ENCODE measurements at places on chromosomes 2 and 18. TPM values are rescaled to one million over a fixed set of nuclear protein-coding genes. Genes with fewer than 3 reads are reported as not detected.

The PRPF40A gene
- total RNA-seq = 98.7 TPM

The PDE1A gene
- 34.4 TPM for total RNA-seq

The UNC80 gene
- 26.5 TPM for total RNA-seq

The MRO gene
- total RNA-seq = 1.6 TPM

The BMP10 gene
- total RNA-seq = not detected

The SETBP1 gene
- total RNA-seq = 42.0 TPM

The SMCHD1 gene
- total RNA-seq = 144 TPM

The LYPD6B gene
- 5.8 TPM for total RNA-seq

The REG3G gene
- total RNA-seq = not detected

The AQP12B gene
- total RNA-seq = not detected

The SERPINB8 gene
- total RNA-seq = 2.1 TPM

The FOXI3 gene
- total RNA-seq = not detected

The CYP27A1 gene
- 5.8 TPM for total RNA-seq

The ANKRD53 gene
- 0.92 TPM for total RNA-seq

The GPR35 gene
- 0.46 TPM for total RNA-seq

The MBOAT2 gene
- total RNA-seq = 114 TPM

The PTPRN gene
- total RNA-seq = 66.9 TPM

The CHST10 gene
- total RNA-seq = 44.5 TPM

The TMEM214 gene
- total RNA-seq = 14.5 TPM

The SERPINB2 gene
- 0.23 TPM for total RNA-seq

The MTCL1 gene
- total RNA-seq = 18.5 TPM

The SLC35F5 gene
- total RNA-seq = 131 TPM

The MYO5B gene
- 6.5 TPM for total RNA-seq

The ZC3H15 gene
- 78.2 TPM for total RNA-seq

The B3GNT7 gene
- total RNA-seq = 9.0 TPM

The TRIM43 gene
- not detected for total RNA-seq

The C2orf81 gene
- total RNA-seq = 0.92 TPM

The SERPINB11 gene
- total RNA-seq = not detected

The CBLN2 gene
- total RNA-seq = 127 TPM

The CFC1B gene
- total RNA-seq = not detected

The LYG1 gene
- 0.46 TPM for total RNA-seq

The DPY30 gene
- total RNA-seq = 72.7 TPM

The ID2 gene
- 180 TPM for total RNA-seq

The HNRNPA3 gene
- total RNA-seq = 92.7 TPM

The FBXO48 gene
- 1.4 TPM for total RNA-seq

The ASB18 gene
- 1.6 TPM for total RNA-seq

The SPP2 gene
- not detected for total RNA-seq

The SLC9A4 gene
- total RNA-seq = 0.69 TPM

The GYPC gene
- total RNA-seq = 25.4 TPM

The ANKRD29 gene
- 11.3 TPM for total RNA-seq

The C1QL2 gene
- 2.3 TPM for total RNA-seq

The OTX1 gene
- total RNA-seq = 2.8 TPM

The KATNAL2 gene
- 5.8 TPM for total RNA-seq

The ZCCHC2 gene
- total RNA-seq = 15.5 TPM

The MDH1B gene
- total RNA-seq = 13.4 TPM

The SCN7A gene
- 19.6 TPM for total RNA-seq

The PDCD1 gene
- total RNA-seq = 0.23 TPM

The KRCC1 gene
- 16.4 TPM for total RNA-seq

The TTC27 gene
- 28.4 TPM for total RNA-seq

The GPN1 gene
- 36.0 TPM for total RNA-seq

The UXS1 gene
- total RNA-seq = 60.9 TPM

The OTOS gene
- total RNA-seq = not detected

The EGR4 gene
- total RNA-seq = 0.23 TPM

The C2orf78 gene
- total RNA-seq = not detected

The MAPK4 gene
- total RNA-seq = 33.2 TPM

The DNER gene
- 289 TPM for total RNA-seq

The RAB31 gene
- 51.2 TPM for total RNA-seq

Measured in diencephalon (tissue), 1 donor.